ENCODE measurements at places on chromosomes 6 and 20. TPM values are rescaled to one million over a fixed set of nuclear protein-coding genes. Genes with fewer than 3 reads are reported as not detected.

DNA sequence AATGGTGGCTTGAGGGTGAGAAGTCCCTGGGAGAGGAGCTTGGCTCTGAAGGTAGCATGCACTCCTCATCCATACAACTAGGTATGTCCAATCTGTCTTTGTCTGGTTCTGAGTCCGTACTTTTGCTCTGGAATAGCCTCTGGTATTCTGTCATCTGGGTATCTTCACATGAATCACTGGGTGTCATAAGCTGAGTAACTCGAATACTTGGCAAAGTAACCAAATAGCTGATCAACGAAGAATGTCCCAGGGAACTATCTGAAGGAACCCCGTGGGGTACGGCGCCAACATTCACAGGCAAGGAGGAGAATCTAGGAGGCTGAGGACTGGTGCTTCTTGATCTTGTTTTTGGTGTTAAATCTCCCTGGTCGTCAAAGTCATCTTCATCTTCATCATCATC, 184.8 kb downstream of the HIVEP2 start:
- DNase-seq, result no peak

DNA sequence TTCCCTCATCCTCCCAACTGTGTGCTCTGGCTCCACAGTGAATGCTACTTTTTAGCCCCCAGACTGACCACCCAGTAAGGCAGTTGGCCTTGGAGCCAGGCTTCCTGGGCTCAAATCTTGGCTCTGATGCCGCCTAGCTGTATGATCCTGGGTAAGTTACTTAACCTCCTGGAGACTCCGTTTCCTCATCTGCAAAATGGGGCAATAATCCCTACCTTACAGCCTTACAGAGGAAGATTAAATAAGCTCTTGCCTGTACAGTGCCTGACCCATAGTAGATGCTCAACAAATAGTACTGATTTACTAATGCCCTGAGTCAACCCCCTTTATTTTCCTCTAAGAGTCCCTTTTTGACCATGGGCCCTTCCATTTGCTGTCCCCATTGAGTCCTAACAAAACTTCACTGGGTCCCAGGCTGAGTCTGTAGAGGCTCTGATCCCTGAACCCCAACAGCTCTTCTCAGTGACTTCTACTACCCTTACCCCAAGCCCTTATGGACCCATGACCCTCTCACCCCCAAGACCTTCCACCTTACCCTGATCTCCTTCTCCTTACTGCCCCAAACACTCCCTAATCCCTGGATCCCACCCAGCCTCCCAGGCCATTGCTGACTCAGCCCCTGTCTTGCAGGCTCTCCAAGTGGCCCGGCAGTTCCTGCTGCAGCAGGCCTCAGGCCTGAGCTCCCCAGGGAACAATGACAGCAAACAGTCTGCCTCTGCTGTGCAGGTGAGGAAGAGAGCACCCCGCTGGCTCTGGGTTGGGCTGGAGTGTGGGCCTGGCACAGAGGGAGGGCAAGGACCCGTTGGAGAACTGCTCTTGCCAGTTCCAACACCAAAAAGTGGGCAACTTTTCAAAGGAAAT, 31.4 kb downstream of the FOXP4 start:
- no peak for DNase-seq

DNA sequence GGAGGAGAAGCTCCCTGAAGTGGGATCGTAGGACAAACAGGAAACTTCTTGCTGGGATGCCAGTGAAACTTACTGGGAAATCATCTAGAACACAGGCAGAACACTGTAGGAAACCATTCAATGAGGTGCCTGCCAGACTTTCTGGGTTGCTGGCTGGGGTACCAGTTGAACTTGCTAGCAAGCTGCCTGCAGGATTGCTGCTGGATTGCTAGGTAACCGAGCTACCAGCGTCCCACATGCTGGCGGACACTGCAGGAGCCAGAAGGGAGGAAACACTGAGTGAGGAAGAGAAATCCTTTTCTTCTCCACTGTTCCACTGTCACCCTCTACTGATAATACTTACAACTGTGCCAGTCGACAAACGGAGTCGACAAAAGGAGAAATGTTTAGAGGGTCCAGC, 91.3 kb upstream of the SLC35B3 start:
- DNase-seq, result no peak

GRCh38 chr6:4460586-4461475, 315.4 kb upstream of the CDYL start:
- DNase-seq, result no peak

Gene TOX2
- not detected for total RNA-seq

DNA sequence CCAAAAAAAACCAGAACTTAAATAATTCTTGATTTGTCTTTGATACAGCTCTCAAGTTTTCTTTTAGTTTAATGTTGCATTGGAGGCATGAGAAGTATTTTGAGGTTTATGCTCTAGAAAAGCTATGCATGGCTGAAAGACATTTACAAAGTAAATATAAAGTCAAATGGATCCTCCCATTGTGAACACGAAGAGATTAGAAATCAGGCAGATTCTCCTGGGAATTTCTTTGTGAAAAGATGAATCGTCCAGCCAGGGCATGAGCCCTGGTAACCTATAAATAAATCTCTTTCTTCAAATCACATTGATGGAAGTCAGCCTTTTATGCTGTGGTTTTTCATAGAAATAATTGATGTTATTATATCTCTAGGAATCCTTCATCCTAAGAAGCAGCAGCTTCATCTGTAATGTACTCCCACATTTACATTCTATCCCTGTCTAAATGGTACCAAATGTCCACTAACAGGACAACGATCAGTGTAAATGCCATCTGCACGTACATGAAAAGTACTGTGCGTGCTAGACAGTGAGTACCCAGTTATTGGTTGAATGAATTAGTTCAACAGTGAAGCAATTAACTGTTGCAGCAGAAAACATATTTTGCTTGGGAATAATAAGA, 143.6 kb downstream of the ALDH8A1 start:
- no peak for DNase-seq

DNA sequence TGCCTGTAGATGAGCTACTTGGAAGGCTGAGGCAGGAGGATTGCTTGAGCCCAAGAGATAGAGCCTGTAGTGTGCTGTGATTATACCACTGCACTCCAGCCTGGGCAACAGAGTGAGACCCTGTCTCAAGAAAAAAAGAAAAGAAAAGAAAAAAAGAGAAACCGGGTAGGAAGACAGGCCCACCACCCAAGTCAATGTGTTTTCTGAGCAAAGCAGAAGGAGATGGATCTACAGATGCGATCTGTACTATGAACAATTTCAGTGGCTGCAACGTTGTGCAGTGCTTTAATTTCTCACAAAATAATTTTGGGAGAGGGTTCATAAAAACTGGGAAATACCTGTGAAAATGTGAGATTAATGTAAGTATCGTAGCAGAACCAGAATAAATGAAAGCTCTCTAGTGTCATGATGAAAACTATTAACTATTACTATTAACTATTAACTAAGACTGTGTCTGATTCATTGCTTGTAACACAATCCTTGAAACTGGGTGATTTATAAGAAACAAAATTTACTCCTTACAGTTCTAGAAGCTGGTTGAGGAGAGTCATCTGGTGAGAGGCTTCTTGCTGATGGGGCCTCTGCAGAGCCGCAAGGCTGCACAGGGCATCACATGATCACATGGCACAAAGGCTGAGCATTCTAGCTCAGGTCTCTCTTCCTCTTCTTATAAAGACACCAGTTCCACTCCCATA, 233.1 kb upstream of the ZNF217 start:
- no peak for DNase-seq

DNA sequence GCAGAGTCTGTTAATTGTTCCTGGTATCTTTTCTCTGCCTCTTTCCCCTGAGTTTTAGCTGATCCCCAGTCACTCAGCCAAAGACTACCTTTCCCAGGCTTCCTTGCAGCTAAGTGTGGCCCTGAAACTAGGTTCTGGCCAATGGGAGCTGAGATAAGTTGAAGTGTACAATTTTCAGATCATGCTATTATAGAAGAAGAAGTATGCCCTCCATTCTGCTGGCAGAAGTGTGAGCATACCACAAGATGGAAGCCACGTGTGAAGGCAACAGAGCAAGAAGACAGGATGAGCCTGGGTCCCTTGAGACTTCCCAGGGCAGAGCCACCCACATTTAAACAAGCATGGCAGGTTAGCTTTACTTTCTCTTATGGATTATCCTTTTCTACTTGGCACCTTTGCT, 273.2 kb downstream of the HIVEP2 start:
- DNase-seq, result no peak

Gene SLC24A3
- total RNA-seq, result 0.11 TPM

DNA sequence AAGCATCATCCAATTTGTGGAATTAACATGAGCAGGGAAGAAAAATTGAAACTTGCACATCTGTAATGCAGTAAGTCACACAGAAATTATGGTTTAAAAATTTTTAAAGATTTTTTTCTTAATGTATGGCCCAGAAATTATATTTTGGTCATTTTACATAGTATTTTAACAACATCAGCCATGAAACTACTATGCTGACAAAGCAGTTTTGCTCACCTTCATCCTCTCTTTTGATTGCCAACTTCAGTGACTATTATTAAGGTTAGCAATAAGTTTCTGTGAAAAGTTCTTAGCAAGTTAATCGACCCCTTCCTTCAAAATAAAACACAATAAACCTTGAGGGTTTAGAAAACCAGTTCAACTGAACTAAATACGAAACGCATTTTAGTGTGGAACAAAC, 1347.0 kb downstream of the EPHA7 start:
- DNase-seq, result no peak

Gene FOXQ1
- total RNA-seq, result not detected

Gene TTK
- total RNA-seq, result 4.5 TPM

GRCh38 chr6:110098511-110099116, 80.9 kb downstream of the WASF1 start:
- no peak for DNase-seq

Gene PROCR
- 3.2 TPM for total RNA-seq

Gene CDH4
- total RNA-seq, result 1.3 TPM

DNA sequence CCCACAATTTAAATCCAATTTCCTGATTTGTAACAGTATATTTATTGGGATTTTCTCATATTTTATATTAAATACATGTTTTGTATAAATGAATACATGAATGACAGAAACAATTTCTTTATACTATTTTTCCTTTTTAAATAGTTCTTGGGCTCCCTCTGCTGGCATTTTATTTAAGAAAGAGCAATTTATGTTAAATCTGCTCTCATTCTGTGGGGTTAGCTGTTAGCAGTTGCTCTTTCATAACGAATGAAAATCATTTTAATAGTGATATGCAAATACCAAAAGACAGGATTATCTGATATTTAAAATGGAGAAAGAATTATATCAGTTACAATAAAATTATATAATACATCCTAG, 118.3 kb downstream of the RALGAPA2 start:
- no peak for DNase-seq

Gene SPATS1
- total RNA-seq, result not detected

Gene DLK2
- total RNA-seq, result not detected

Gene PABPC1L
- total RNA-seq, result 65.3 TPM

DNA sequence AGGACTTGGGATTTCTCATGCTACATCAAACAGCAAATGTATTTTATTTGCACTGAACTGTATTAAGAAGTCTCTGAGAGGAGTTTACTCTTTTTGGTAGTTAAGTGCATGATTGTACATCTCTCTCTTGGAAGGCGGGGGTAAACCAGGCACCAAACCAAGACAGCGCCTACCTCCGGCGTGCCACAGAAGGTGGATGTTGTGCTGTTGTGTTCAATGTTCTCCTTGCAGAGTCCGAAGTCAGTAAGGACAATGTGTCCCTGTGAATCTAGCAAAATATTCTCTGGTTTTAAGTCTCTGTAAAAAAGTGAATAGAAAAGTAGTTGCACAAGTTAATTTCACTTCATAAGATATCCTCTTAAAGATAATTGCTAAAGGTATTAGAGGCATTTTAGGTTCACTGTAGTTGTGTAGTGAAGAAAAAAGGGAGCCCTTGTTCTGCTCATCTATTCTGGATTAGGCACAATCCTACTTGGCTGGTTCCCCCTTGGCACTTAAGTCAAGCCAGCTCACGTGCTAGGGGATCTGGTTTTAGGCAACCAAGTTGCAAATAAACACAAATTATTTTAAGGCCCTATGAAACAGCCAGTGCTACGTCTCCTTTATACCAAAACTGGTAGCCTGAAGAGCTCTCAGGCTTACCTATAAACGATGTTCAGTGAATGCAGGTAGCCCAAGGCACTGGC, 119.7 kb upstream of the SLC2A12 start:
- DNase-seq, result no peak

GRCh38 chr20:316316-317068, 8.9 kb upstream of the SOX12 start:
- no peak for DNase-seq

- DNase-seq, result no peak
Observed at GRCh38 chr20:26167499-26167898, 470.8 kb upstream of the ZNF337 start.

Gene GCLC
- 36.2 TPM for total RNA-seq

DNA sequence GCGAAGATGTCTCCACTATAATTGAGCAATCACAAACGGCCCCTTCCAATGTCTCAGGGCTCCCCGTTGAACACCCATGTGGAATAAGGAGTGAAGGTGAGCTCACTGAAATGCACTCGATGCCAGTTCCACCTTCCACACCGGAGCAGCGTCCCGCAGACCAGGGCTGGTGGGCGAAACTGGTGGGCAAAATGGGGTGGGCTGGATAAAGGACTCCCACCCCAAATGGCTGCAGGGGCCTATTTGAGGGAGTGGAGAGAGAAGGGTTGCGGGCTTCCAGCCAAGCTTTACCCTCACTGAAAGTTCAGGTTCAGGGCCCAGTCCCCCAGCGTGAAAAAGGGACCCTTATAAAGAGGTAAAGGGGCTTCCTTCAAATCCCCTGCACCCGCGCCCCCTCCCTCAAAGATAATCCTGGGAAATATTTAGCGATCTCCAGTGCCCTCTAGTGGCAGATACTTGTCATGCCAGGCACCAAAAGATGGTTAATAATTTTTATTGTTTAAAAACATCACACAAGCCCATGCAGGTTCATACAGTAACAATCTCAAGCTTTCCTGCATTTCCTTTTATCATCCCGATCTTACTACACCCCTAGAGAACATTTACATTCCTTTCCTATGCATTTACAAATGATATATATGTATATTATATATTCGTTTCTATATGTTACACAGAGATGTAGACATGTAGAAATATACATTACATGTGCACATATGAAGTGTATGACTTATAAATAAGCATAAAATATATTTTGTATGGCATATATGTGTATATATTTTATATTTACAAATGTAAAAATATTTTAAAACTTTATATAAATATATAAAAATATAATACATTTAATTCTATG, 58.2 kb upstream of the NKX2-2 start:
- DNase-seq, result no peak

DNA sequence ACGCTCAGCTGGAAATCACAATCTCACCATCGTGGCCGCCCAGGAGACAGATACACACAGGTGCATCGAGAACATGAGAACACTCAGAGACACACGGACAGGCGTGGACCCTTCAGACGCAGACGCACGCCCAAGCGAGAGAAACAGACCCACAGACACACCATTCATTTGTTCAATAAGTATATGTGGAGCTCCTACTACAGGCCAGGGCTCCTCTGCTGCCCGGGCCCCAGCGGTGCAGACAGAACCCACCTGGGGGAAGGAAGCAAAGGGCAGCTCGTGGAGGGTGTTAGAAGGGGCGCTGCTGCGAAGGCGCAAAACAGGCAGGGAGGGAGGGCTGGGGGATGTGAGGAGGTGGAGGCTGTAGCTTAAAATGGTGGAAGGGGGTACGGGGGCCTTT, 39.2 kb downstream of the SRC start:
- DNase-seq, result no peak

Gene POM121L2
- total RNA-seq, result not detected

Gene ZC2HC1B
- not detected for total RNA-seq

Measured in osteocyte (in vitro differentiated cells).